ENCODE measurements at places on chromosomes 16 and 17.

DNA sequence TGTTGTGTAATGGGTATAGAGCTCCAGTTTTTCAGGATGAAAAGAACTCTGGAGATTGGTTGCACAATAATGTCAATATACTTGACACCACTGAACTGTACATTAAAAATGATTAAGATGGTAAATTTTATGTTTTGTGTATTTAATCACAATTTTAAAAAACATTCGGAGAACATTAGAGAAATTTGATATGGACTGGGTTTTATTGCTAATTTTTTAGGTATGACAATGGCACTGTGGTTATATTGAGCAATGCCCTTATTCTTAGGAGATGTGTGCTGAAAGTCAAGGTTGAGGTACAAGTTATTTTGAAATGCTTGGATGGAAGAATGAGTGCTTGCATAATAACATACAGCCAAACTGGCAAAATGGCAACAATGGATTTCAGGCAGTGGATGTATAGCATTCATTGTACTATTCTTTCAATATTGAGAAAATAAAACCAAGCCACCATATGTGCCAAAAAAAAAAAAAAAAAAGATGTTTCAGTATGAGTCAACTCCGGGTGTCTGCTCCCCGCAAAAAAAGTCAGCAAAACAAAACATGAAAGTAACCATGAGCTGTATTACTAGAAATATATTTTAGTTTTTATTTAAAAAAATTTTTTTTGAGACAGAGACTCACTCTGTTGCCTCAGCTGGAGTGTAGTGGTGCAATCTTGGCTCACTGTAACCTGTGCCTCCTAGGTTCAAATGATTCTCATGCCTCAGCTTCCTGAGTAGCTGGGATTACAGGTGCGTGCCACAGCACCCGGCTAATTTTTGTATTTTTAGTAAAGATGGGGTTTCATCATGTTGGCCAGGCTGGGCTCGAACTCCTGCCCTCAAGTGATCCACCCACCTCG, 19.8 kb downstream of the HOXB1 start:
- DNase-seq = no peak

- no peak for DNase-seq
Observed at GRCh38 chr16:82183004-82183397, 13.0 kb upstream of the MPHOSPH6 start.

DNA sequence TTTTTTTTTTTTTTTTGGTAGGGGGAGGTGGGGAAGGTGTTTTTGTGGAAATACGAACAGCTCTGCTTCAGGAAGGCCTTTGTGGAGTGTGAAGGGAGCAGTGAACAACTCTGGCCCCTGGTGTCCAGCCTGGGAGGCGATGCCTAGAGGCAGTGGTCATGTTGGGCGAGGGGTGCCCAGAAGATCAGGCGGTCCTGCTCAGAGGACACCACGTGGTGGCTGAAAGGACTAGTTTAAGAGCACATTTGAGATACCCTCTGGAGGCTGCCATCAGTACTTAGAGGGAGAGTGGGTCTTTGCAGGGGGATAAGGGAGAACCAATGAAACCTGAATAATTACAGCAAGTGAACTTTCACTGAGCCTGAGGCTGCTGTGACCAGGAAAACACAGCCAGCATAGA, 40.1 kb upstream of the RHOT1 start:
- no peak for DNase-seq

- no peak for DNase-seq
Observed at GRCh38 chr17:81931557-81932332, 4.2 kb upstream of the MAFG start.

DNA sequence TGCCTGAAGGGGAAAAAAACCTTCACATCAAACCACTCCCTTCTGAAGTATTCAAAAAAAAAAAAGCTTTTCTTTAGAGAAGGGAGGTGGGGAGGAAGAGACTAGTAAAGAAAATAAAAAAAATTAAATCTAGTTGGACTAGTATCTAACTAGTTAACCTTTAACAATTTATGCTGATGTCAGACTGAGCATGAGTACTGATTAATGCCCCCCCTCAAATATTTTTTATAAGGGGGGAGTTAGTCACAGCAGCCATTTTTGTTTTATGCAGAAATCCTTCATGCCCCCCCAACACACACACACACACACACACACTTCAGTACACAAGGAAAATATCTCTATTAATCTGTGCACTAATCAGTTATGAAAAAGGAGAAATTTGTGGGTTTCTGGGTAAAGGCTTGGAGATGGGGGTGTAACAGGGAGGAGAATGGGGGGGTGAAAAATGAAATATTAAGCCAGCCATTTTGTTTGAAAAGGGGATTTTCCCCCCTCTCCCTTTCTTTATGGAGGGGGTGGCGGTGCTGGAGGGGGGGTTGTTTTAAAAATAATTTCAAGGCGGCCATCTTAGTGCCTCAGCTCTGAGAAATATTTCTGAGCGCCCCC, 4.7 kb upstream of the CHD3 start:
- no peak for DNase-seq

DNA sequence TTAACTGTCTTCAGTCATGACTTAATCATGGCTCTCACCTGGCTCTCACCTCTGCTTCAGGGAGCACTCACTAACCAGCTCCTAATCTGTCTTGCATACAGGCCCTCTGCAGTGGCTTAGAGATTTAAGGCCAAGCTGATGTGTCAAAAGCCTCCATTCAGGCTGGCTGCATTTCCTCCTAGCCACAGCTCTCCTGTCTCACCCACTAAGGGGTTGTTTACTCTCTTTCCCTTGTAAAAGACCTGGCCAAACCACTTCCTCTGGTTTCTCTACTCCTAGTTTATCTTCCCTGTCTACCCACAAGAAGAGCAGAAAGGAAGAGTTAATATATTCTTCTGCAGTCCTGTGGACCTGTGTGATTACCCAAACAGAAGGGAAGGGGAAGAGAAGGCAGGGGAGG, 9.3 kb upstream of the ASIC2 start:
- DNase-seq = no peak

GRCh38 chr17:57468932-57469775, 212.8 kb downstream of the MSI2 start:
- no peak for DNase-seq

- peak; percentile 53 for DNase-seq
Observed at GRCh38 chr17:44110823-44111633, 12.4 kb downstream of the HDAC5 start.

- DNase-seq = no peak
Observed at GRCh38 chr17:54992797-54993639, 24.5 kb downstream of the STXBP4 start.

GRCh38 chr17:70040336-70040735, 34.7 kb upstream of the KCNJ16 start:
- no peak for DNase-seq

DNA sequence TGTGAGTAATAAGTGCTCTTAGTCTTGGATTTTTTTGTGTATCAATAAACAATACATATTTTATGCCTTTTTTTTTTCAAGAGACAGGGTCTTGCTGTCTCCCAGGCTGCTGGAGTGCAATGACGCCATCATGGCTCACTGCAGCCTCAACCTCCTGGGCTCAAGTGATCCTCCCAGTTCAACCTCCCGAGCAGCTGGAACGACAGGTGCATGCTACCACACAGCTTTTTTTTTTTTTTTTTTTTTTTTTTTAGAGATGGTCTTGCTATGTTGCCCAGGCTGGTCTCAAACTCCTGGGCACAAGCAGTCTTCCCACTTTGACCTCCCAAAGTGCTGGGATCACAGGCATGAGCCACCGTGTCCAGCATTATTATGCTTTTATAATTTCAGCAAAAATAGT, 13.0 kb downstream of the ACSF2 start:
- DNase-seq = no peak

DNA sequence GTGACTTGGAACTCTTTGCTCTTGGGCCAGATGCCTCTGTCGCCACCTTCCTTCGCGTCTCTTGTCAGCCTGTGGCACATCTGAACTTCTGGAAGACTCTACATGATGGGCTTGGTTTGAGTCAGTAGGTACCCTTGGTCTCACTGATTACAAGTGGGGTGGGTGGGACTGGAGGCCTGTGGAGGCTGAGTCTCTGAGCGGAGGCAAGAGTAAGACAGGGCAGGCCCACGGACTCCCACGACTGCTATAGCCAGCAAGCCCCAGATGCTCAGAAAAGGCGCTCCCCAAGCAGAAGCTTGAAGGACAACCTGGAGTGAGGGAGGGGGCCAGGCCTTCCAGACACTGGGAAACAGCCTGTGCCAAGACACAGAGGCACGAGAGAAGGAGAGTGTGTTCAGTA, 145.7 kb downstream of the SNX29 start:
- DNase-seq = no peak

GRCh38 chr17:37820995-37821713, 76.3 kb upstream of the HNF1B start:
- DNase-seq = no peak
